ENCODE measurements at places on chromosomes 5 and 9.
A peak's percentile ranks its signal among the peaks of the same experiment; 100 is the strongest.

DNA sequence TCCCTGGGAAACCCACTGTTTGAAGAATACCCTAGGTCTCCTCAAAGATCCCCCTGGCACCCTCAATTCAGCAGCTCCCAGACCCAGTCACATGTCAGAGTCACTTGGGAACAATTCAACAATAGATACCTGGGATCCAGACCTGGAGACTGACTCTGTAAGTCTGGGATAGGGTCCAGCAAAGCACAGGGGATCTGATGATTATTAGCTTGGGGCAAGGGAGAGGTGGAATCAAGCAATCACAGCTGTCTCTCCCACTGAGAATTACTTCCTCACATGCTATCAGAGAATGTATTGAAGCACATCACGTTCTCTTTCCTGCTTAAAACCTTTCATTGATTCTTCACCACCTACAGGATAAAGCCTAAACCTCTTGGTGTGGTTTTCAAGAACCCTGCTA, 5.9 kb downstream of the FAM193B start:
- no peak for DNase-seq

DNA sequence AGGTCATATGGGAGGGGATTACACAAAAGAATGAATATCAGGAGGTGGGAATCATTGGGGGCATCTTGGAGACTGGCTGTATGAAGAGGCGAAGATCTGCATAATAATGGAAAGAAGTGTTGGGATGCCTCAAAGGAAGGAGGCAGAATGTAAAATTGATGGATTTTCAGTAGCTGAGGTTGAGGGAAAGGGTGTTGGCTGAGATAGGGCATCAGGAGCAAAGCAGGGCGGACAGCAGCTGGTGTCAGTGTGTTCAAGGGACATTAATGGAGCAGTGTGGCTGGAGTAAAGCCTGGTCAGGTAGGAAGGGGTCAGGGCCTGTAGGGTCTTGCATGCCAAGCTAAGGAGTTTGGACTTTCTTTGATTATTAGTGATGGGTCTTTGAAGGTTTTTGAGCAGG, 65.2 kb upstream of the TNFAIP8 start:
- DNase-seq: no peak

- DNase-seq: no peak
Measured at GRCh38 chr5:158388021-158388420, 529.1 kb upstream of the CLINT1 start.

DNA sequence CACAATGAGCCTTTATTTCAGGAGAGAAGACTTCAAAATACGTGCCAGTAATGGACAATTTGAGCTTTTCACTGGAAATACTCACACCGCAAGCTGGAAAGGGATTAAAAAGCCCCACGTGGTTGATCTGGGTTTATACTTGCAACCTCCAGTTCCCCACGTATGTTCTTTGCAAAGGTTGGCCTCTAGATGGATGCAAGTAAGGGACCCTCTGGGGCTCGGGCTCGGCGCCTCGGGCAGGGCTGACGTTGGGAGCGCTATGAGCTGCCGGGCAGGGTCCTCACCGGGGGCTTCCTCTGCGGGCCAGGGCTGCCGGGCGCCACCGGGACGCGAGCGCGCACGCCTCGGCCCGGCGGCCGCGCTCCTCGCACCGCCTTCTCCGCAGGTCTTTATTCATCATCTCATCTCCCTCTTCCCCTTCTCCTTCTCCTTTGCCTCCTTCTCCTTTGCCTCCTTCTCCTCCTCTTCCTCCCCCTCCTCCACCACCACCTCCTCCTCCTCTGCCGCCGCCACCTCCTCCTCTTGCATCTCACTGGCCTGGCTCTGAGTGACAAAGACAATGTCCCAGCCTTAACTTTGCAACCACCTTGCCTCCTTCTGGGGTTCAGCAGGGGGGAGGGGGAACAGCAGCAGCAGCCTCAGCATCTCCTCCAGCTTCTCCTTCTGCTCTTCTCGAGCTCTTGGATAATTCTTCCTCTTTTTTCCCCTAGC, 701 bp upstream of the ZNF462 start:
- no peak for DNase-seq

GRCh38 chr5:172666251-172666650, 25.2 kb downstream of the NEURL1B start:
- DNase-seq: no peak

GRCh38 chr5:154937186-154937717, 759 bp downstream of the GEMIN5 start:
- no peak for DNase-seq

GRCh38 chr5:39020458-39020857, 53.7 kb downstream of the RICTOR start:
- no peak for DNase-seq

GRCh38 chr5:39199335-39199734, 20.0 kb downstream of the FYB1 start:
- no peak for DNase-seq

- DNase-seq: no peak
Measured at GRCh38 chr5:125408448-125409233, 662.2 kb upstream of the ZNF608 start.

DNA sequence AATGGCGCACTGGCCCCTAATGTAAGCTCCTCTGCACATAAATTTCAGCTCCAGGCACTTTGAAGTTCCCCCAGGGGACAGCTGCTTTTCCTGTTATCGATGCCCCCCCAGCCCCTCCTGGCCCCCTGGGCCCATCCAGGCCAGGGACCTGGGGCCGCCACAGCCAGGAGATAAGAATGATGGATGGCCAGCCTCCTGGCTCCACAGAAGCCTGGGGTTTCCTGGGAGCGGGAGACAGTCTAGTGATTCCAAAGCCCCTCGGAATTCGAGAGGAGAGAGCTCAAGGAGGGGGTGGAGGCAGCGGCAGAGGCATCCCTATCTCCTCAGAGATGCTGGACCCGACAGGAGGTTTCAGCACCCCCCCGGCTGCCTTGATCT, 98.4 kb upstream of the HAND1 start:
- no peak for DNase-seq

- no peak for DNase-seq
Measured at GRCh38 chr5:126403876-126404275, 19.3 kb upstream of the GRAMD2B start.

DNA sequence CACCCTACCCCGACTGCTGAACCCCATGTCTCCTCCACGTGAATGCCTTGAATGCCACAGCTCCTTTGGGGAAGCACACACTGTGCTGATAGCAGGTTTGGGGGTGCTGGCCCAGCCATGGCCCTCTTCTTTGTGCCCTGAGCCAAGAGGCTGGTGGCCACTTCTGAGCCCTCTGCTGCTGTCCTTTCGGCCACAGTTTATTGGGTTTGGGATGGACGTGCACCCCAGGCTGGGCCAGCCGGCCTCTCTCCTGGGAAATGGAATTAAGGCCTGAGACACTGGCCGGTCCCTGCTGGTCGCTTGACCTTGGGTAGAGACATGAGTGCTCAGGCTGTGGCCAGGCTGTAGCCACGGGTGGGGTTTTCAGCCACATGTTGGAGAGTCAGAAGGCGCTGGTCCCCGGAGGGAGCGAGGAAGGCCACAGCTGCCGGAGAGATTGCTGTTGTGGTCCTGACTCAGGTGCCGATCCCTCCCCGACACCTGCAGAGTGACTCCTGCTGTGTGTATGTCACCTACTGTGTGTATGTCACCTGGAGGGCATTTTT, 26.6 kb downstream of the FAM163B start:
- no peak for DNase-seq

DNA sequence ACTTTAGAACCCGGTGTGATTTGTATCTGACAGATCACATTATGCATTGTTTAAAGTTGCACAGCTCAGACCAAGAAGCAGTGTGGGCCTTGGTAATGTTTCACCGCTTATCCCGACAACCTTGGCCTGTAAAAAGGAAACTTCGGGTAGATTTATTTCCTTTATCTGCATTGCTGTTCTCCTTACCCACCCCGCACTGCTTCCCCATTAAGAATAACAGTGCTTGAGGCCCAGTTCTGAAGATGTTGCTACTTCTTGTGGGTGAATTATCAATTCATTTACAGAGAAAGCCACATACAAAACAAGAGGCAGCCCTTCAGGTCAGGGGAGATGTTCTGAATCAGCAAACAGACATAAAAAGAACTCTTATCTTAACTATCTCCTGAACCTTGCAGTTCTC, 8.4 kb downstream of the SMARCA2 start:
- no peak for DNase-seq

DNA sequence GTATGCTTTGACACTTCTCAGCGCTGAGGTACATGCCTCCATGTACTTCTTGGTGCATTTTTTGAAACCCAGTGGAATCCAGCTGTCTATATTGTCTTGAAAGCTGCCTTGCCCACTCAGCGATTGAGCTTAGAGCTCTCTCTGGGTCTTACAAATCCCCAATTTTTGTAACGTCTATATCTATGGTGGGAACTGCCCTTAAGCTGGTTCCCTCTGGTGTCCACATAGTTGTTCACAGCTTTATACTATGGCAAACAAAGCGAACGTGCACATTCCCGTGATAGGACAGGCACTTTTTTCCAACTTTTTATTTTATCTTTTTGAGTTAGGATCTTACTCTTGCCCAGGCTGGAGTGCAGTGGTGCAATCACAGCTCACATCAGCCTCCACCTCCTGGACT, 20.9 kb downstream of the CDHR2 start:
- DNase-seq: no peak

- no peak for DNase-seq
Measured at GRCh38 chr9:132955123-132955522, 10.7 kb upstream of the TSC1 start.

DNA sequence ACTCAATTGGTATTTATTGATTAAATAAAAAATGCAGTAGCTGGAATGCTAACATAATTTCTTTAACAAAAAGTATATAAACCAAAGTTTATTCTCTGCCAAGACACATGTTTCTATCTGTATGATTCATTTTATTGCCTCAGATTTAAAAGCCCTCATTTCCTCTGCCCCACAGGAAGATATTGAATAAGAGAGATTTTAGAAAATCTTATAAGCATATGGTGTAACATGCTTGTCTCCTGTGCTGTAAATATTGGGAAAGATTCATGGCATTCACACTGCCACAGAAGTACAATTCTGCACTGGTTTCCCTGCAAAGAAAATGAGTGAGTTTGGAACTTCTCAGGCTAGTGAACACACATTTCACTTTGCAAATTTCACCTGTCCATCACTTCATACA, 134.9 kb upstream of the FBXL7 start:
- DNase-seq: no peak

GRCh38 chr9:117409321-117409720, 5.5 kb downstream of the ASTN2 start:
- DNase-seq: no peak

DNA sequence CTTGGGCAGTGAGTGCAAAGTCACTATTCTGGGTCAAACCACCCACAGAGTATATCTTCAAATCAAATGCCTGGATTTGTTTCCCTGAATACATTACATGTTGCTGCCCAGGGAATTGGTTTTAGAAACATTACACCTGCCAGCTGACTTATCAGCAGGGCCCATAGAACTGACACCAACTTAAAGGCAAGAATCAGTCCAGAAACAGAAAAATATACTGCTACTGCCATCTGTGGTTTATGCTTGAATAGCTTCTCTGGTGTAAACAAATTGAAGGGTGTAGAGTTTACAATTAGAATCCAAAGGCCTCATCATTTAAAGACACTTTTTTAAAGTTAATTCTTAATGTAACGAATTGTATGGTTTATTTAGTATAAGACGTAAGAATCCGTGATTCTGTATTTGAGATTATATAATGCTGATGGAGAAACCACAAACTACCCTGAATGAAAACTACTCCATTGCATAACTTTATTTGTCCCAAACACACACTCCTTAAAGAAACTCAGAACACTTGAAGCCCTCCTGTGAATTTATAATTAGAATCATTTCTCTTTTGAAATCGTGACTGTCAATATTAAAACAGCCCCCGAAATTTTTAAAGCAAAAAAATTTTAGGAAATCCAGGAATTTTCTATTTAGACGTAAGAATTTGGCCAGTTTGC, 6.2 kb downstream of the NR6A1 start:
- no peak for DNase-seq

GRCh38 chr9:108094676-108094993, 605.1 kb upstream of the KLF4 start:
- no peak for DNase-seq

- DNase-seq: no peak
Measured at GRCh38 chr5:93307557-93307956, 273.5 kb downstream of the NR2F1-AS1 start.

DNA sequence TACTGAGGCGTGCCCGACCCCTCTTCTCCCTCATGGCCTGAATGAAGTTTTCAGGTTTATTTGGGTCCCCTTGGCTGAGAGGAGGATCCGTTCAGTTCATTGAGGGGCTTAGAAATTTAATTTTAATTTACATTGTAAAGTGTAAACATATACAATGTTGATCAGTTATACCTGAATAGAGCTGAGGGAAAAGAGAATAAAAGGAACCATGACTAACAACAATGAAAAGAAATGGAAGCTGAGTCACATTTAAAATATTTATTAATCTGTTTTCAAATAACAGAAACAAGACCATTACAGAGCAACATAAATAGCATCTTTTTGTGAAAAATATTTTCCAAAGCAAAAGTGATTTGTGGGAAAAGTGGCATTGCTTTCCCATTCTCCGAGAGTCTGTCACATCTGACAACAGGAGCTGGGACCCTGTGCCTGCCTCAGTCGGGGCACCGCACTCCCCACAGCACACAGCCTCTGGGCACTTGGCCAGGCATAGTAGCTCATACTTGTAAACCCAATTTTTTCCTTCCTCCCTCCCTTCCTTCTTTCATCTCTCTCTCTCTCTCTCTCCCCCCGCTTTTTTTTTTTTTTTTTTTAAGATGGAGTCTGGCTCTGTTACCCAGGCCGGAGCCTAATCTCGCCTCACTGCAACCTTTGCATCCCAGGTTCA, 28.7 kb downstream of the PROP1 start:
- no peak for DNase-seq

GRCh38 chr9:129483415-129484351, 137.2 kb downstream of the C9orf50 start:
- peak; percentile 84 for DNase-seq

DNA sequence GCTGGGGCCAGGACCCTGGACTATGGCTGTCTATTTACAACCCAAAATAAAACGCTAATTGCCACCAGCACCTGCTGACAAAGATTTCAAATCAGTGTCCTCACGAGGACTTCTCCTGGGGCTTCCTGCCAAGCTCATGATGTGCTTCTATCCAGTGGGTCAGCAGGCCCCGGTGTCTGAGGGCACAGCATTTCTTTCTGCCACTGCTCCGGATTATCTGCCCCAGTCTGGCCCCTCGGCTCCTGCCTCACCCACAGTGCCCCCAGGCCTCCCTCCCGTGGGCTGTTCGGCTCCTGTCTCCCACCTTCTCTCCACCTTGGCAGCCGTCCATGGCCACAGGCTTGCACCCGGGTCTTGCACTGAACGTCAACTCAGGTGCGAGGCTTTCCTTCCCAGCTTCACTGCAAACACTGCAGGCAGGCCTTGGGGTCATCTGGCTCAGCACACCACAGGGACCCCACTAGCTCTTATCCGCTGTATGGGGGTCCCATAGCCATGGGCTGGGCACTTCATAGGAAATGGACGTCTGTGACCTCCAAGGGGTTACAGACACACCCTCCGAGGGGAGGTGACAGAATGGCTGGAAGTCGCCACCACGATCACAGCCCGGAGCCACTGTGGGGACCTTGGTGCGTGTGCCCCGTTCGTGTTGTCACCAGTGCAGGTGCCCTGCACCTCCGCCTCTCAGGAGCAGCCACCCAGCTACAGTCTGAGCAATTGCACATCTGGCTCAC, 43.8 kb upstream of the FCN1 start:
- DNase-seq: no peak

GRCh38 chr5:2480871-2481270, 270.6 kb downstream of the IRX2 start:
- DNase-seq: no peak

- no peak for DNase-seq
Measured at GRCh38 chr5:113059232-113060040, 82.8 kb downstream of the DCP2 start.

- no peak for DNase-seq
Measured at GRCh38 chr5:29114331-29114768, 2076.0 kb upstream of the CDH9 start.

GRCh38 chr5:175115831-175116230, 328.2 kb downstream of the DRD1 start:
- DNase-seq: no peak

Data from DMS79 (cell line).